HFFc6 (cell line): ENCODE measurements at places on chromosomes 1 and 21. TPM values are rescaled to one million over a fixed set of nuclear protein-coding genes. Genes with fewer than 3 reads are reported as not detected.

GRCh38 chr1:70429757-70430156 lies 18.7 kb downstream of the CTH start:
- DNase-seq = no peak

- DNase-seq = no peak
These were observed 3.0 kb downstream of the GPR61 start for GRCh38 chr1:109542657-109543056.

Gene TCEA3
- 5.3 to 8.4 TPM (median 7.0 TPM) in 3 replicates for total RNA-seq

DNA sequence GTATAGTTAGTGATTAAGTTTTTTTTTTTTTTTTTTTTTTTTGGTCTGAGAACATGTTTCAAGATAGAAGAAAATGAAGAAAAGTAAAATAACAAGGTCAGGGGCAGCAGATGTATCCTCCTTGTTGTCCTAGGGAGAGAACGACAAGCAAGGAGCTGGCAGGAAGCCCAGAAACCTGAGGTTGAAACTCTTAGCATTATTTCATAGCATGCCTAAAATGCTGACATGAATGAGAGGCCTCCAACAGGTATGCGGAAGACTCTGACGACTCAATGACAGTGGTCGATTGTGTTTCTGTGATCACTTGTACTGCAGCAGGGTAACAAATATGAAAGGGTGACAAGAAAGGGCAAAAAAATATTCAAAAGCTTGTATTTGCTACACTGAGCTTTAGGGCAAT lies 415.9 kb downstream of the PLA2G4A start:
- no peak for DNase-seq

DNA sequence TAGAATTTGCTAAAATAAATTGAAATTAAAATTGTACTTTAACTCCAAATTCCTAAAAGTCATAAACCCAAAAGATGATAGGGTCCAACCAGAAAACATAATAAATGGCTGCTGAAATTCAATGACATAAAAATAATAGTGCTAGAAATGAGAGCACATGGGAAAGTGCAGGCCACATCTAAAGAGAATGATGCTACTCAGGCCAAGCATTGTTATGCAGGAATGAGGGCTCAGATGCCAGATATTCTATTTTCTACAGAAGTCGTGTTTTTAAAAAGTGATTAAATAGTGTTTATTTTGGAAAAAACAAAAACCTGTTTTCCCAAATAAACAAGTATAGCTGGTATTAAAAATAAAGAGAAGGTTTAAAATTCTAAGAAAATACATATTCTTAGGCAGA lies 234.4 kb downstream of the KCNT2 start:
- no peak for DNase-seq

Gene CHIA
- not detected in 3 replicates for total RNA-seq

- no peak for DNase-seq
These were observed 52.6 kb upstream of the JUN start for GRCh38 chr1:58836408-58836807.

- DNase-seq = peak; percentile 85
These were observed at the start of gene MR1 for GRCh38 chr1:181033799-181034451. Gene MR1, plus strand, starts transcription at chr1:181033983. Its CDS starts 25 bp downstream, at chr1:181034008.

GRCh38 chr1:65207317-65207716 lies 59.3 kb downstream of the AK4 start:
- no peak for DNase-seq

GRCh38 chr1:201140235-201140940 lies 13.4 kb upstream of the ASCL5 start:
- DNase-seq = no peak

Gene PACC1
- total RNA-seq = 7.0 to 9.1 TPM (median 7.6 TPM) in 3 replicates

- DNase-seq = no peak
These were observed 103.6 kb downstream of the RYR2 start for GRCh38 chr1:237145379-237146135.

DNA sequence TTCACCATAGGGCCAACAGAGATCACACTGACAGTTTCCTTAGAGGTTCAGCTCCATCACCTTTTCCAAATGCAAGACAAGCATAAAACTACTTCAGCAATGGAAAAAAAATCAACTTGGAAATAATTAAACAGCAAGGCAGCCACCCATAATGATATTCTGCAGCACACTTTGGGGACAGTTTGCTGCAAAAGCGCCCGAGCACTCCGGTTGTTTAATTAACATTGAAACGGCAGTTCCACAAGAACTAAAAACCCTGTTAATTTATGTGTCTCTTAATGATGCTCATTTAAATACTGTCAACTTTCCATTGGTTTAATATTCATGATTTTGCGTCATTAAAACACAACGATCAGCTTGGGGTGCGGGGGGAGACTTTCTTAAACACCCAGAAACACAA lies 153.2 kb downstream of the ELAVL4 start:
- no peak for DNase-seq

Gene LCE2A
- 2.2 to 22.3 TPM (median 16.8 TPM) in 3 replicates for total RNA-seq

DNA sequence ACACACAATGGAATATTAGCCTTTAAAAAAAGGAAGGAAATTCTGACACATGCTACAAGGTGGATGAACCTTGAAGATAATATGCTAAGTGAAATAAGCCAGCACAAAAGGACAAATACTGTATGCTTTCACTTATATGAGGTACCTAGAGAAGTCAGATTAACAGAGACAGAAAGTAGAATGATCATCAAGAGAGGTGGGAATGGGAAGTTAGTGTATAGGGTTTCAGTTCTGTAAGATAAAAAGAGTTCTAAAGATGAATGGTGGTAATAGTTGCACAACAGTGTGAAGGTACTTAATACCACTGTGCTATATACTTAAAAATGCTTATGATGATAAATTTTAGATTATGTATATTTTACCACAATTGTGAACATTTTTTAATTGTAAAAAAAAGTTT lies 7.2 kb downstream of the RPAP2 start:
- no peak for DNase-seq

DNA sequence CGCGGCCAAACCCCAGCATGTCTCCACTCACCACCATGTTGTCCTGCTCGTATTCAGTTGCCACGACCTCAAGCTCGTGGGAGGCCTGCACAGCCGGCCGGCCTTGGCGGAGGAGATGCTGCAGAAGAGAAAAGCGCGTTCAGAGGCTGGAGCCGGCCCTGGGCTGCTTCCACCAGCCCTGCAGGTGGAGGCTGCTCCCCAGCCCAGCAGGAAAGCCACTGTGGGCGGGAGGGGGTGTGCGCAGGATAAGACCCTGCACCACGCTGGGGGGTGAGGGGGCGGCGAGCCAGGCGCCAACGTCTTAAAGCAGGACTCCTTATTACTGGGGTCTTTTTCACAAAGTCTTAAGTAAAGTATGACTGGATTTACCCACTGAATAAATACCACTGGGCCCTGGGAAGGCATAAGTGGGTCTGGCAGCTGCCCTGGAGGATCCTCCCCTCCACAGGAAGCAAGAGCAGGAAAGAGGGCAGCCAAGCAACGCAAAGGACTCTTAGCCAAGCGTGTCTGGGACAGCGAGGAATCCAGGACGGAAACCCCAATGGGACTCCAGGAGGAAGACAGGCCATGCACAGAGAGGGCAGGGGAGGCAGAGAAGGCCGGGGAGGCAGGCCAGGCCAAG lies 104.8 kb downstream of the NPHP4 start:
- DNase-seq = no peak

GRCh38 chr1:109396871-109397580 lies 692 bp downstream of the SORT1 start:
- no peak for DNase-seq
